ENCODE measurements at places on chromosomes 3 and 15.

DNA sequence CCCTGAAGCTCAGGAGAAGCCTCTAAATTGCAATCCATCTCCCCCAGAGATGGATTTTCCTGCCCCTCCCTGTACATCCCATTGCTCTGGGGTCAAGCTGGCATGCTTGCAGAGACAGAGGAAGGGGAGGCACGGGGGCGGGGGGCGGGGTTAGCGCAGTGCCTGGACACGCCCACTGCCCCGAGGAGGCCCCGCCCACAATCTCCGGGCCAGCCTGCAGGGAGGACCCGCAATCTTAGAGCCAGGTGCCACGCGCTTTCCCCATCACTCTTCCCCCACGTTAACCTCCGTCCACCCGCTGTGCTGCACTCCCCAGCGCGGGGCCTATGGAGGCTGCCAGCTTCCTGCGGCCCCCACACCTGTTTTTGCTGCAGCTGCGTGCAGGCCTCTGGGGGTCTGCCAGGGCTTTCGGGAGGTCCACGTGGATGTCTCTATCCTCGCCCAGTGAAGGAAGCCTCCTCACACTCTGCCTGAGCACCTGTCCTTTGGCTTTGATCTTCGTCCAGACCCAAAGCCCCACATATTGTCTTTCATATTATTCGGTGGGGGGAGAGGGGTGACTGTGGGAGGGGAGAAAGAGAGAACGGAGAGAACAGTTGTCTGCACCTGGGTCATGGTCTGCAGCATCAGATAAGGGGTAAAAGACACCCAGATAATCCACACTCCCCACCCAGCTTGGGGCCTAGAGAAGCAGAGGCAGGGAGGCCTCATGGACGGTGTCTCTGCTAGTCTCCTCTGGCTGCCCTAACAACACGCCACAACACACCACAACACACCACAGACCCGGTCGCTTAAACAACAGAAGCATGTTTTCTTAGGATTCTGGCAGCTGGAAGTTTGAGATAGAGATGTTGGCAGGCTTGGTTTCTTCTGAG lies 118.0 kb upstream of the MEF2A start:
- DNase-seq, result no peak

- no peak for DNase-seq
Measured at GRCh38 chr15:40407330-40407990, 1.9 kb downstream of the IVD start.

DNA sequence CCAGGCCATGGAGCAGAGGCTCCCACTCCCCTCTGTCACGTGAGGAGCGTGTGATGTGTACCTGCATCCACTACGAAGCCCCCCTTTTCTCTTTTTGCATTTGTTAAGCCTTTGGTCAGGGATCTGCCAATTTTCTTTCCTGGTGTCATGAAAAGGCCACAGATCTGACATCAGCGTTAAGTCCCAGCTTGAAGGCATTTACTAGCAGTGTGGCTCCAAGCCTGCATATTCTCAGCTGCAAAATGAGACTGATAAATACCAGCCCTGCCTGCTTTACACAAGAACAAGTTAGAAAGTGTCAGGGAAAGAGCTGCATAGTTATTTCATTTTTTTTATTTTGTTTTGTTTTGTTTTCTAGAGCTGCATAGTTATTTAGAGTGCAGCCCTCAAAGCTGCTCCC lies 2.3 kb upstream of the ANKRD63 start:
- DNase-seq, result no peak

GRCh38 chr3:37688756-37689155 lies 172.9 kb upstream of the CTDSPL start:
- no peak for DNase-seq

DNA sequence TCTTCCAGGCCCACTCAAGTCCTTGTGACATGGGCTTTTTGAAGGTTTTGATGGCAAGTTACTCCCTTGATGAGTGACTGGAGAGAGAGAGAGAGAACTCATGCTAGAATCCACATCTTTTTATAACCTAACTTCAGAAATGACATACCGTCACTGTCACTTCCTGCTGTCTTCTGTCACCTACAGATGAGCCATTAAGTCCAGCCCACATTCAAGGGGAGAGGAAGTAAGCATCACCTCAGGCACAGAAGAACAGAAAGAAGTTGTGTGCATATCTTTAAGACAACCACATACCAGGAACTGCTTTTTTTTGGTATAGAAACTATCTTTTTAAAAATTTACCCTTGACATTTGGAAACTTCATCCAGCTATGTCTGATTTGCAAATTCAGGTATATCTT lies 16.6 kb upstream of the TXNRD3 start:
- no peak for DNase-seq
